Large intestine (tissue), 12 donors: ENCODE measurements at places on chromosomes 11 and 22. TPM values are rescaled to one million over a fixed set of nuclear protein-coding genes. Genes with fewer than 3 reads are reported as not detected.

Gene LMO2
- polyA plus RNA-seq, result 11.8 TPM

Gene SLC22A8
- 0.07 TPM for polyA plus RNA-seq

Gene GRAP2
- polyA plus RNA-seq, result 1.8 TPM

Gene ANO3
- polyA plus RNA-seq, result 0.33 TPM

Gene OR5A1
- polyA plus RNA-seq, result under 0.01 TPM

Gene FAM118A
- polyA plus RNA-seq, result 72.0 TPM

Gene DDB1
- 157 TPM for polyA plus RNA-seq

Gene MS4A10
- polyA plus RNA-seq, result 0.48 TPM

Gene SCARF2
- 5.3 TPM for polyA plus RNA-seq

DNA sequence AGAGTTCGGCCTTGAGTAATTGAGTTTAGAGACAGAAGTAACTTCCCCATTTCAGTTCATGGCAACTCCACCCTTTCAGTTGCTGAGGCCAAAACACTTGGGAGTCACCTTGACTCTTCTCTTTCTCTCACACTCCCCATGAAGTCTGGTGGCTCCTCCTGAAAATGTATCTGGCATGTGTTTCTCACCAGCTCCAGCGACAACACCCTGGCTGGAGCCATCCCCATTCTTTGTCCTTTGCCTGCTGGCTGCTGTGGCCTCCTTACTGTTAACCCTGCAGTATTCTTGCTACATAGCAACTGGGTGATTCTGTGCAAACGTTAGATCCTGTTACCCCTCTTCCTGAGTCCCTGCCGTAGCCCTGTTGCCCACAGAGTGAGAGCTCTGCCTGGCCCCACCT, 23.8 kb downstream of the SLC6A5 start:
- DNase-seq, result no peak

GRCh38 chr11:106821826-106822225, 196.4 kb downstream of the GUCY1A2 start:
- no peak for DNase-seq

- peak; percentile 70 for DNase-seq
Measured at GRCh38 chr11:44556735-44557409, 8.6 kb upstream of the CD82 start.

DNA sequence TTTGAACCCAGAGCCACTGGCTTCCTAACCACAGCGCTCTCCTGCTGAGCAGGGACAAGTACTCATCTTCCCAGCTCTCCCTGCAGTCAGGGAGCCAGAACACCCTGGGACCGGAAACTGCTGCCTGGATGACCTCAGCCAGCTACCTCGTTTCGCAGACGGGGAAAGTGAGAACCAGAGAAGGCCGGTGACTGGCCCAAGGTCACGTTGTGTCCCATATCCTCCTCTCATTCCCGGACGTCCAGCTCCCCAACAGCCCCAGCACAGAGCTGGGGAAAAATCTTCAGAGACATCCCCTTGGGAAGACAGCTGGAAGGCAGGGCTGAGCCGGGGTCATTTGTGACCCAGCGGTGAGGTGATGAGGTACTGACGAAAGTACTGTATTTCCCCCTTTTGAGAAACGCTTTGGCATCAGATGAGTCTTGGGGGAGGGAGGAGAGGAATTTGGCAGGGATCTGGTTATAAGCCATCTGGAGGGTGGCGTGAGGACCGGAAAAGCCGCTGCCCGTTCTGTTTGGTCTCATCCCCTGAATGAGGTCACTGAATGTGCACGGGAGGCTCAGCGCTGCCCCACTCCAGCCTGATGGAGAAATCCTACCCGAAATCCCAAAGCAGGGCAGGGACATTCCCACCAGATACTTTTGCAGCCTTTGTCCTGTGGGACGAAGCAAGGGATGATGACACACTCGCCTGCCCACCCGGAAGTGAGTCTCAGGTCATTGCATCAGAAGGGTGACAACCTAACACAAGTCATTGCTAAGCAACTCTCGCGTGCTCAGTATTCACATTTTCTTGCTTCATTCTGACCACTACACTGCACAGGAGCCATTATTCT, 41.1 kb downstream of the LIF start:
- DNase-seq, result no peak

GRCh38 chr11:23778971-23779370, 717.9 kb upstream of the LUZP2 start:
- DNase-seq, result no peak

DNA sequence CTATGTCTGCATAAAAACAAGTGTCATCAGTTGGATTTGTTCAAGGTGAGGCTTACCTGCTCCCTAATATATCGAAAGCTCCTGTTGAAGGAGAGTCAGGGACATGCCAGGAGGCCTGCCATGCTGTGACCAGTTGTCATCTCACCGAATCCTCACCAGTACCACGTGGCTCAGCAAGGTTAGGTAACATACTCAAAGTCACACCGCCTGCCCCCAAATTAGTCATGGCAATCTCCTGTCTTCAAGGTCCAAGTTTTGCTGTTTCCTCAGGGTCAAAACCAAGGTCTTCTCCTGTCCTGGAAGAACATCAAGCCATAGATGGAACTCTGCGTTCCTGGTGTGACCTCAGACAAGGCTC, 67.8 kb downstream of the IGLL1 start:
- DNase-seq, result no peak

DNA sequence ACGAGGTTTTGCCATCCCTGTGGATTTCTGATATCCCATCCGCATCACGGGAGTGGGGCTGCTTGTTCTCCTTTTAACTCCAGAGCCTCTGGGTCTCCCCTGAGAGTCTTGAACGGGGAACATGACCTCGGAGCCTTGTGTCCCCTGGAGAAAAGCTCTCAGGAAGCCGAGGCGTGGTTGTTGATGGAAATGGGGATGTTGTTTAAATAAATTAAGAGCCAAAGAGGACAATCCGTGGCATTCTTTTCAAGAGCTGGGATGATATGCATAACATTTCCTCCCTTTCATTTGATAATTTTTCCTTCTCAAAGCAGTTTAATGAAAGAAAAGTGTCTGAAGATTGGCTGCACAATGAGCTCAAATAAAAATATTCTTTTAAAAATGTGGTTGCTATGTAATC, 14.2 kb downstream of the TSPAN18 start:
- no peak for DNase-seq

DNA sequence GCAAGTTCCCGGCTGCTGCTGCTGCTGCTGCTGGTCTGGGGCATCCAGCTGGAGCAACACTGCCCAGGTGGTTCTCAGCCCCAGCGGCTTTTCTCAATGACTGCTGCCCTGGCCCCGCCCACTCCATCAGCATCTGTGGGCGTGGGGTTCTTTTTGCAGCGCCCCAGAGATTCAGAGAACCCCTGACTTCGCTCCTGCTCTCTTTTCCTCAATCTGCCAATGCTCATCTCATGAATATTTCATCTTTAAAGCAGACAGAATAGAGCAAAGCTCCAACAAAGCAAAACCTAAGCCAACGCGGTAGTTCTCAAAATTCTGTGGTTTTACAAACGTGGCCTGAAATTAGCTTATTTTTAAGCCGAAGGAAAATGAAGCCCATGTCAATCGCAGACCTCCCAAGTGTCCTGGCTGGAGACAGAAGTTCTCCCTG, 363.6 kb downstream of the CTTN start:
- DNase-seq, result no peak

DNA sequence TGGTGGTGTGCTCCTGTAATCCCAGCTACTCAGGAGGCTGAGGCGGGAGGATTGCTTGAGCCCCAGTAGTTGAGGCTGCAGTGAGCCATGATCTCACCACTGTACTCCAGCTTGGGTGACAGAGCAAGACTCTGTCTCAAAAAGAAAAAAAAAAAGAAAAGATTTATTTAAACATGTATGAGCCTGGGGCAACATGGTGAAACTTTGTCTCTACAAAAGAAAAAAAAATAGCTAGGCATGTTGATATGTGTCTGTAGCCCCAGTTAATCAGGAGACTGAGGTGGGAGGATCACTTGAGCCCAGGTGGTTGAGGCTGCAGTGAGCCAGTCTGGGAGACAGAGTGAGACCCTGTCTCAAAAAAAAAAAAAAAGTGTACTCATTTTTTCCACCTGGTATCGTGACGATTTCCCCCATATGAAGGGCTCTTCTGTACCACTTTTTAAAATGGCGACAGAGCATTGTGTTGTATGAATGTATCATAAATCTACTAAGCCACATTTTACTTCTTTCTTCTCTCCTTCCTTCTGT, 16.4 kb upstream of the KCTD14 start:
- no peak for DNase-seq

DNA sequence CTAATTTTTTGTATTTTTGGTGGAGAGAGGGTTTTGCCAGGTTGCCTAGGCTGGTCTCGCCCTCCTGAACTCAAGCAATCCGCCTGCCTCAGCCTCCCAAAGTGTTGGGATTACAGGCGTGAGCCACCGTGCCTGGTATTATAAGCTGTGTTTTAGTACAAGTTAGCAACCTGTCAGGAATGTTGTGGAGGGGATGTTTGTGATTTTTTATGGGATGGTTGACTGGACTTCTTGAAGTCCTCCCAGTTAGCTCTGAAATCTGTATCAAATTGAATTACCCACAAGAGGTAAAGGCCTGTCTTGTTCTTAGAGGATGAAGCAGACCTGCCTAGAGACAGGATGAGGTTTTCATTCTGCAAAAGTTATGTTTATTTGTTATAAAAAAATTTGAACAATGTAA, 34.1 kb upstream of the IL18BP start:
- DNase-seq, result no peak

- no peak for DNase-seq
Measured at GRCh38 chr11:77833302-77833701, 12.4 kb downstream of the AAMDC start.

DNA sequence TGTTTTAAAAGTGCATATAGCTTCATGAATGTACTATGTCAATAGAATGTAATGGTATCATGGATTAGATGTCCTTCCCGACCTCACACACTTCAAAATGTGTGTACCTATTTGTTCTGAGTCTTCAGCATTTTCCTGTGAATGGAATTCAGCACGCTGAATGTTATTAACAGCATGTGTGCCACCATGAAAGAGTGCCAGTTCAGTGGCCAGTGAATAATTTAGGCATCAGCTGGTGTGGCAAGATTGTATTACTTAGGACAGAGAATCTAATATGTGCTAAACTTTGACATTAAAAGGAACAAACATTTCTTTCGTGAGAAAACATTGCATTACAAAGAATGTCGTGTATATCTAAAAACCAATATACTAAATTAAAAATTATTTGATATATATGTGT, 46.4 kb downstream of the HIPK3 start:
- DNase-seq, result no peak

DNA sequence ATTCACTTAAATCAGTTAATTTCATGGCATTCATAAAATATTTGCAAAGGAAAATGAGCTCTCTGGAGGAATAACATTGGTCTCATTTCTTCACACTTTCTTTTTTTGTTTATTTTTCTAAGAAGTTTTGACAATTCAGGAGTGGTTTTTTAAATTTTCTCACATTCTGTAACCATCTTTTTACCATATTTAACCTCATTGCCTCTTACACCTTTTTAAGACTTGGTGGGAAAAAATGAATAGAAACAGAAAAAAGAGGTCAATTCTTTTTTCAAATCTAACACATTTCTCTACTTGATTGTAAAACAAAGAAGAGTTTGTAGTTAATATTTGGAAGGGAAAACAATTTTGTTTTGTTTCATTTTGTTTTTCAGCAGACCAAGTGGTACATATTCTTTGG, 1034.7 kb upstream of the RAG2 start:
- no peak for DNase-seq

DNA sequence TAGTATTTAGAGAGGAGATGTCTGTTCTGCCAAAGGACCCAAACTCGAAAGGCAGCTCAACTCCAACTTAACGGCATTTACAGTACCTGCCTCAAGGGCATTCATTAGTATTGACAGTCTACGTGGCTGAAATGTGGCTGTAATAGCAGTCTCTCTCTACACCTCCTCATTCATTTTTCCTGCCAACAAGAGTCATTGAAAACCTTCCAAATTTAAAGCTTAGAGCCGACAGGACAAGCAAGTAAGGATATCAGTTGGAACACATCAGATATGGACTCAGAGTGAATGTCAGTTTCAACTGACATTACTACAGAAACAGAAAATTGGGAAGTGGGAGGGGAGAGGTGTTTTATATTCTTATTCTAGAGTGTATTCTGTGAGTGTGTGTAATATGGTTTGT, 253.1 kb downstream of the CADM1 start:
- DNase-seq, result no peak

DNA sequence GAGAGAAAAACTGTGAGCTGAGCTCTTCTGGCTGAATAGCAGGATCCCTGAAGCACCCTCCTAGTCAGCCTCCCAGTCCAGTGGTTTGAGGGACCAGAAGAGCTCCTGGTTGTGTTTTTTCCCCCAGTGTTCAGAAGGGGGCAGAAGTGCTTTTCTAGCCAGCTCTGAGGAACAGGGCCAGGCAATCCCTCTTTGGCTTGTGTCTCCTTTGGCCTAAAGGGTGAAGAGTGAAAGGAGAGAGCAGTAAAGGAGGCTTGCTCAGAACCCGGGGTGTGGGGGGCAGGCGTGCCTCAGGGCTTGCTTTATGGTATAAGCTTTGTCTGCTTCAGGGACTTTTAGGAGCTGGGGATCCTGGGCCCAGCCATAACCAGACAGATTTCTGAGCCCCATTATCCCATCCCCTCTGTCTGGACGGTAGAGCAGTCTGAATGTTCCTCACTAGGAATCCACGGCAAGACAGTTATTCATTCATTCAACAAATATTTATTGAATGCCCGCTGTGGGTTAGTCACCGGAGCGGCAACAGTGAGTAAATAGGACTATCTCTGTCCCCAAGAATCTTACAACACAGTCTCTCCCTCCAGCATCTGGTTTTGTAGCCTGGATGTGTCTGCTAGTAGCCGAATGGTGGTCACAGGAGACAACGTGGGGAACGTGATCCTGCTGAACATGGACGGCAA, 14.5 kb downstream of the ACP2 start:
- no peak for DNase-seq

- no peak for DNase-seq
Measured at GRCh38 chr11:14722496-14722895, 78.9 kb downstream of the PDE3B start.

DNA sequence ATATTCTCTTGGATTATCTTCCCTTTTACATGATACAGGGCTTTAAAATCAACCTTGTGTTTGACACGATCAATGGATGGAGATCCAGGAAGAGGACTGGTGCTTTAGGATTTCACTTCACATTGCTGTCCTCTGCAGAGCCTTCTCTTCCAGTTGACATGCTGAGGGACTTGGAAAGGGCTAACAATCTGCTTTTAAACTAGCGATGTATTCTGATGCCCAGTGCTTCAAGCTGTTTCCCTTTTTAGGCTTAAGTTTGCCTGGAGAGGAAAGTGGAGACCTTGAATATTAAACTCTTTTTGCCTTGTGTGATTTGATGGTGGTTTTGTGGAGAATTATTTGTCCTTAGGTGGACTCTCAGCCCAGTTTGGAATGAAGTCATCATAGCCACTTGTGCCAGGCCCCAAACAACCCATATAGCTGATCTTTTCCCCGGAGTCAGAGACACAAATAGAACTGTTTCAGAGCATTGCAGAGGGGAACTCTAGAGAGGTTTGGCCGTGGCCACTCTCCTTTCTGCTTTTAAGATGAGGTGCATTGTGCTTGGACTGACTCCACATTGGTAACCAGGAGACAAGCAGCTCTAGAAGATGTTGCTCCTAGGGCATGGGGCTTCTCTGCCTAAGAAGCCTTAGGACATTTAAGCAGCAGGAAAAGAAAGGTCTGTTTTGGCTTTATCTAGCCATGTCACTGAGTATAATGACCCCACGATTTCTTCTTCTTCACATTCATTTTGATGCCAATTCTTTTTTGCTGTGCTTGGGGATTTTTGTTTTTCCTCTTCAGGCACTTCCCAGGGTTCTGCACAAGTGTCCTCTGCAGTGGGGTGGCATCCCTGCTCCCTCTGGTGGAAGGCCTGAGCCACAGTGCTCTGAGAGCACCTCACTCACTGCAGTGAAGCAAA, 152.8 kb downstream of the NCAM1 start:
- DNase-seq, result peak; percentile 25

GRCh38 chr11:128288368-128288767, 299.0 kb downstream of the ETS1 start:
- DNase-seq, result no peak
